ENCODE measurements at places on chromosomes 6 and 20.

GRCh38 chr6:121616406-121616805, 181.0 kb downstream of the GJA1 start:
- no peak for DNase-seq

DNA sequence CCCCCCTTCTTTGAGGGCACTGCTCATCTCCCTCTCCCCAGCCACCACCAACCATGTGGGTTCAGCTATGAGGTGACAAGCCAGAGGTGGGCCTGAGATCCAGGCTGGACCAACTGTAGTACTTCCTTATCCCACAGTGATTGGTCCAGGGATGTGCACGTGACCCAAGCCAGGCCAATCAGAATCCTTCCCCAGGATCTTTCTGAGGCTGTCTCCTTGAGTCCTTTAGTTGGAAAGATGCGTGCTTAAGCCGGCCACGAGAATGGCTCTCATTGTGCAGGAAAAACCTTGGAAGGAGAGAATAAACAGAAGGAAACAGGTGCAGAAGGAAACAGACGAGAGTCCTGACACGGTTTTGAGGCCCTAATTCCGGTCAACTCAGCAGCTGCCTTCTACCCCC, 39.2 kb downstream of the ZC3H12D start:
- no peak for DNase-seq

DNA sequence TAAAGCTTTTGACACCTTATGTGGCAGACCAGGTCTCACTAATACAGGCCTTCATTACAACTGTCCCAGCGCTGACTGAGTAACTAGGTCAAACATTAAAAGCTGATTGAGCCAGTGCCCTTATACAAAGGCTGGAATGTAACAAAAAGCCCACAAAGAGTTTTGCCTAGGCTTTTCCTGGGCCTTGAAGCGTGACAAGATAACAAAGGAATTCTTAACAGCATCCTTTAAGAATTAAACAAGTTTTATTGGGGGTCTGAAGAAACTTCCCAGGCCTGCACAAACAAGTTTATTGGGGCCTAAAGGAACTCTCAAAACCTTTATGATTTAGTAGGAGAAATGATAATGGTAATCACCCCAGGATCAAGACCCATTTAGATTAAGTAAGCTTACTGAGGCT, 267.6 kb upstream of the FAM83B start:
- peak; percentile 18 for DNase-seq

- DNase-seq, result no peak
These were observed 25.8 kb downstream of the SDHAF4 start for GRCh38 chr6:70592391-70593117.

DNA sequence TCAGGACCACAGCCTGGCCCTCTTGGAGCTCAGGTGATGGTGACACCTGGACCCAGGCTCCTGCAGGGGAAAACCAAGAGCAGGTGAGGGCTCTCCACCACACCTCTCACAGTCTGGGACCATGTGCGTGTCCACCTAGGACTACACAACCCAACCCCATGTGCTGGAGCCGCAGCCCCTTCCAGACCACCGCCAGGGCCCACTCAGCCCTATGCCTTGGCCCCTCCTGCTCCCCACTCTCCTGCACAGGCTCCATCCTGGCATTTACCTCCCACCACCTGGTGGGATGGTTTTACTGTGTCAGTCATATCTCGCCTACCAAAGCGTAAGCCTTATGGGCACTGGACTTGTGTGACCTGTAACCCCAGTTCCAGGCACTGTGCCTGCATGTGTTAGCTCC, 13.1 kb upstream of the ADAM33 start:
- no peak for DNase-seq

DNA sequence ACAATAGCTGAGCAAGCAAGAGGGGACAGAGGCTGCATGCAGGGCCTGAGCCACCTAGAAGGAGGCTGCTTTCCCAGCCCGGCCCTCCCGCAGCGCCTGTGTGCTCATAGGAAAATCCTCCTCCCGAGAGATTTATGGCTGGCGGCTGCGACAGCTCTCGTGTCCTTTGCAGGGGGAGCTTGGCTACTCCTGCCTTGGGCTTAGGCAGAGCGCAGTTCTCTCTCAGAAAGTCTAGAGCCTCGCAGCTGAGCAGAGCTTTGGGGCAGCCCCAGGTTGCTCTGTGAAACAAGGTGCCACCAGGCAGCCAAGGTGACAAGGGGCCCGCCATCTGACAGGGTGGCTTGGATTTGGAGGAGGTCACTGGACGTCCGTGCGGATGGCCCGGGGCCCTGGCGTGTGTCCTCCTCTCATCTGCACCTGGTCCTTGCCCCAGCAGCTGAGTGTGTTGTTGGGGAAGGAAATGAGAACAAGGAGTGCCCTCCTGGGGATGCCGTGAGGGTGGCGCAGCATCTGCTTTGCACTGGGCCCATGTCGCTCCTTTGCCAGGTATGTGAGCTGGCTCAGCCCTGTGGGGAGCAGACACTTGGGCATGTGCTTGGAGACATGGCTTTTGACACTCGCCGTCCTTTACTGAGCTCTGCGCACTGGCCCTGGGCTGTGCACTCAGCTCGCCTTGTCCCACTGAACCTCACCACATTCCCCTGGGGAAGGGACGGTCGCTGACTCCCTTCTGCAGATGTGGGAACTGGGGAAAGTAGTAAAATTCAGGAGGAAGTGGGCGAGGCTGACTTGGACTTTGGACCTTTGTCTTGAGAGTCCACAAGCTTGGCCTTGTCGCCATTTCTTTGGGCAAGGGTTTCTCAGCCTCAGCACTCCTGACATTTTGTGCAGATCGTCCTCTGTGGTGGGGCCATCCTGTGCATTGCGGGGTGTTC, 41.9 kb downstream of the EDN3 start:
- DNase-seq, result no peak

- DNase-seq, result no peak
These were observed 54.2 kb upstream of the ADGRF1 start for GRCh38 chr6:47096211-47096895.

- DNase-seq, result no peak
These were observed 2.0 kb upstream of the TP53RK start for GRCh38 chr20:46691196-46691595.

GRCh38 chr6:16594849-16595248, 166.4 kb downstream of the ATXN1 start:
- no peak for DNase-seq

- no peak for DNase-seq
These were observed 192.5 kb upstream of the ZFP64 start for GRCh38 chr20:52383995-52384621.

- DNase-seq, result peak; percentile 73
These were observed 1.8 kb downstream of the GJA1 start for GRCh38 chr6:121436960-121437850.

DNA sequence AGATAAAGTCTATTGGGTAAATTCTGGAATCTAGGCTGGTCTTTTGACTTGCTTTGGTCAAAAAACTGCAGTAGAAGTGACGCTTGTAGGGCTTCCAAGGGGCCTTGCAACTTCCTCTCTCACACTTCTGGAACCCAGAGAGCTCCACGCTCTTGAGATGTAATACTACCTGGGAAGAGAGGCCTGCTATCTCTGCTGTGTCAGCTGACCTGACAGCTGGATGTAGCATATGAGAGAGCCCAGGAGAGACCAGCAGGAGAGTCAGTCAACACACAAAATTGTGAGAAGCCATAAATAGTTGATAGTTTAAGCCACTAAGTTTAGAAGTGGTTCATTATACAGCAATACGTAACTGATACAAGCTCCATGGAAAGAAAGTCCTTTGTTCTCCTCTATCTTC, 7.8 kb upstream of the RSPO3 start:
- DNase-seq, result no peak

GRCh38 chr6:28124971-28125353, 553 bp downstream of the ZSCAN16 start:
- no peak for DNase-seq

GRCh38 chr20:10672624-10673127, 1.1 kb downstream of the JAG1 start:
- peak; percentile 85 for DNase-seq

DNA sequence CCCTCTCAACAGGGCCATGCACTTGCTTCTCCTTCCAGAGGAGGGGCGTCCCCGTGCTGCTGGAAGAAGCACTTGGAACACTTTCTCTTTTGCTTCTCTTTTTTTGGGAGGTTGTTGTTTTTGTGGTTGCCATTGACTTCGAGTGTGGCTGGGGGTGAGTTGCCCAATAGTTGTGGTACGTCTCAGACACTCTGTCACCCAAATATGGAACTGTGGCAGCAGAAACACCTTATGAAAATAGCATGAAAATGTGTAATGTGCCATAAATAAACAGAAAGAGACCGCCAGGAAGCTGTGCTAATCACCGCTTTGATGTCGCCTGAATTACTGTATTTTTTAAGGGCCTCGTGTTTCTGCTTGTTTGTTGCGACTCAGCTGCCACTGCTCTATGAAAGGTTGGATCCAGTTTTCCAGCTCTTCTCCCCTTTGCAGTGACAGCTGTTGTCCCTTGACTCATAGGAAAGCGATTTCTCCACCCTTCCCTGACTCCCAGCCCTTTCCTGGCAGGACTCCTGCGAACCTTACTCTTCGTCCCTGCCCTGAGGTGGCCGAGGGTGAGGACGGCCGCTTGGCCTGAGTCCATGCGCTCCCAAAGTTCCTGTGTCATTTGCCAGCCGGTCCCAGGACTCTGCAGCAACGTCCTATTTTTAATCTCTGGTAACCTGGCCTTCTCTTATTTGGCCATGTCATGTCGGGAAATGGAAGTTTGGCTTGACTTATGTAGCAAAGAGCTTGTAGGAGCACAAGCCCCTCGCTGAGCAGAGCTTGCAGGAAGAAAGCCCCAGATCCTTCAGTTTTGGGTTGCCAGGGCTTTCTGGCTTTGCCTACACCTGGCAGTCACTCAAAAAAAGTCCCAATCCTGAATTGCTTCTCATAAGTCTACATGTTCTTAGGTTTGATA, 694.6 kb downstream of the QKI start:
- peak; percentile 35 for DNase-seq

DNA sequence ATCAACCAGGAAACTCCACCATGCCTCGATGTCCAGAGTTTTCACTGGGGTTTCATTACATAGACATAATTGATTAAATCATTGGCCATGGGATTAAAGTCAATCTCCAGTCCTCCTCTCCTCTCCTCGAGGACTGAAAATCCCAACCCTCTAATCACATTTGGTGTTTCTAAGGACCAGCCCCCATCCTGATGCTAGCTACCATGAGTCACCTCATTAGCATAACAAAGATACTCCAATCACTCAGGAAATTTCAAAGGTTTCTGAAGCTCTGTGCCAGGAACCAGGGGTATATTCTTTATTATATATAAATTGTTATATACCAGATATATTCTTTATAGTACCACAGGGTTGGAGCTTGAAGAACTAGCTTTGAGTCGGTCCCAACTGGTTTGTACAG, 212.9 kb upstream of the PRND start:
- no peak for DNase-seq

- DNase-seq, result no peak
These were observed 164.1 kb downstream of the TBXT start for GRCh38 chr6:166003569-166003968.

GRCh38 chr20:888057-888456, 28.1 kb downstream of the ANGPT4 start:
- no peak for DNase-seq

DNA sequence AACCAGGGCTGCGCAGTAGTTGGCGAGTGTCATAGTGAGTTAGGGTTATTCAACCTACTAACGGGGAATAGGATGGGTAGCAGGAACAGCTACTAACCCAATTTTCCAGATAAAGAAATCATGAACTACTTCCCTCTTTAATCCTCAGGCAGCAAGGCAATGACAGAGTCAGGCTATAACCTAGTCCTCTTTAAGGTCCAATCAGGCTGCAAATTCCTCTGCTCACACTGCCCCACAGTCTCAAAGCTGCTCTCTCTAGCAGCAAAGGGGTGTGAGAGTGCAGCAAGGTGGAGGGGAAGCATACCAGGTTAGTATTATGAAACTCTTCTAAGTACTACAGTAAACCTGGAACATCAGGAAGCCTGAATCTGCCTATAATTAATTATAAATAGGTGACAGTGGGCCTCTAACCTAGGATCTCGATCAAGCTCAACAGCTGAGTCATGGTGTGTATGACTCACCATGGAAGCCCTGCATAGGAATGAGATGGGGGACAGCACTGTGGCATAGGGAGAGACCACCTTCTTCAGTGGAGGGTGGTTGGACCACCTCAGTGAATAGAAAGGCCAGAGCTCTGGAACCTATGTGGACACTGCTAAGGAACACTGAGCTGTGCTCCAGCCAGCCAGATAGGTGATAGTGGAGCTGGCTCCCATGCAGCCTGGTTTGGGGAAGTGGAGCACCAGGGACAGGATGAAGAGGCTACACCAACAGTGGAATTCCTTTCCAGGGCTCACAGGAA, 7.9 kb downstream of the PEX6 start:
- DNase-seq, result peak; percentile 50

Data from GM23248 (cell line).